ENCODE measurements at places on chromosomes 6 and 20.

DNA sequence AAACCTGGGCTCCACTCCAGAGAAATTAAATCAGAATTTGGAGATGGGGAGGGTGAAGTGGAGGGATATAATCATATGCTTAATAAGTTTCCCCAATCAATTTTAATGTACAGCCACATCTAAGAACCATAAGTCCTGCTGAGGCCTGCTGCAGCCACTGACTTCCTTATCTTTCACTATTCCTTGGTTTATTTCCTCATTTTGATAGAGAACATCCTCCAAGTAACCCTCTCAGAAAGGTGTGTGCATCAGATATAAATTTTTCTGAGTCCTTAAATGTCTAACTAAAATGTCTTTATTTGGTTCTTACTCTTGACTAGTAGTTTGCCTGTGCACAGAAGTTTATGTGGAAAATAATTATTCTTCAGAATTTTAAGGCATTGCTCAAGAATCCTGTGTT, 23.7 kb upstream of the SIRT5 start:
- DNase-seq = no peak

- DNase-seq = no peak
These were observed 67.9 kb upstream of the TRAF3IP2 start for GRCh38 chr6:111673532-111673931.

DNA sequence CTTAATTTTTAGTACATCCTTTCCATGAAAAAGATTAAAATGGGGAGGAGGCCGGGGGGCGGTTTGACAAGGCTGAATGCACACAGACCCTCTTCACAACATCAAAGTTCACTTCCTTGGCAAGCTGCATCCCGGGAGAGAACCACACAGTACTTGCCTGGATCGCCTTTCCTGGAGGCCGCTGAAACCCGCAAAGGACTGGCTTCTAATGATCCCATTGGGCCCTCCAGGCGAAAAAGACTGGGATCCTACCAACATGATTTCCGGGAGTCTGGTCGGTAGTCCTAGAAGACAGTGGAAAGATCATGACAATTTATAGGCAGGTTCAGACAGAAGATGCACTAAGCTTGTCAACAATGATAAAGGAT, 60.2 kb downstream of the RIPOR2 start:
- no peak for DNase-seq

GRCh38 chr6:140782941-140783340, 1349.8 kb upstream of the GJE1 start:
- no peak for DNase-seq

GRCh38 chr6:135093578-135093977, 39.0 kb upstream of the HBS1L start:
- DNase-seq = no peak

DNA sequence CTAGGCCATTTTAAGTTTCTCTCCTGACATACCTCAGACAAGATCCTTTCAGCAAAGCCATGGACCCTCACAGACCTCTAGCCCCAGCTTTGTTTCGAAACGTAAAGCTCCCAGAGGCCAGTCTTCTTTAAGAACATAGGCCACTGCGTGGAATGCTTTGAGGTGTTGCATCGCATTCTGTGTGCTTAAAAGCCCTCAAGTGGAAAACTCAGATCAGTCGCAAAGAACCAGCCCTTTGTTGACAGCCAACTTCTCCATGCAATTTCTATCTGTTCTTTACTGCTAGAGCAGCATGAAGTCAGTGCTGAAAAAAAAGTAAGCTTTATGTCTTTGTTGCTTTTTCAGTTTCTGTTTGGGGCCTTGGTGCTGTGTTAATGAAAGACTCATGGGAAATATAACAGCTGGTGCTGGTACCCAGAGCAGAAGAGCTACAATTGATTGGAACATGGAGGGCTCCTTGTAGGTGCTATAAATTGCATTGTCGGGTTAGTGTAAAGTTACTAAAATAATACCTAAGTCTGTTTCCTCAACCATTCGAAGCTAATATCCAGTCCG, 142.6 kb downstream of the MAP3K7 start:
- DNase-seq = no peak
